ENCODE measurements at places on chromosomes 2 and 18.

DNA sequence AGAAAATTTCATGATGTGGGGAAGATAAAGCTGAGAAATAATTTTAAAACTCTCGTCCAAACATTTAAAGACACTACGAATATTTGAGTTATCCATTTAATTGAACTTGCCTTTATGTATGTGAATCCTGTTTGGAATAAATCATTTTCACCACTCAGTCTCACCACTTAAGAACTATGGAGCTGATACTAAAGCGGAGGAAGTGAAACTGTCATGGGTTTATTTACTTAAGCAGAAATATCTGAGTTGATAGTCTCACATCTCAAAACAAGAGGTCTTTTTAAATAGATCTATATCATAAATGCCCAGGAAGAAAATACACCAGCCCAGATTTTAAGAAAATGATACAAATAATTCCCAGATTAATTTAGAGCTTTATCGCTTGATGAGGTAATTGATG, 532.4 kb downstream of the ZNF804A start:
- no peaks in the 10 kb centered on the region for H3K36me3 ChIP-seq
- H3K4me1 ChIP-seq = peaks cover 7% of the 10 kb centered on the region
- no peak overlapping the region for H3K27ac ChIP-seq
- H3K27me3 ChIP-seq = no peaks in the 10 kb centered on the region

- H3K27ac ChIP-seq = no peak overlapping the region
- H3K4me3 ChIP-seq = no peak overlapping the region
- H3K4me1 ChIP-seq = peaks cover 8% of the 10 kb centered on the region
Measured at GRCh38 chr2:191740759-191741158, 62.8 kb downstream of the NABP1 start.

GRCh38 chr2:122800781-122801180, 1045.3 kb downstream of the TSN start:
- H3K4me1 ChIP-seq = peaks cover 6% of the 10 kb centered on the region
- H3K27me3 ChIP-seq = no peaks in the 10 kb centered on the region
- DNase-seq = no peak
- no peak overlapping the region for H3K4me3 ChIP-seq

- H3K36me3 ChIP-seq = peaks cover 7% of the 10 kb centered on the region
- H3K4me1 ChIP-seq = peaks cover 29% of the 10 kb centered on the region
- H3K4me3 ChIP-seq = no peak overlapping the region
- H3K27ac ChIP-seq = no peak overlapping the region
Measured at GRCh38 chr2:148810081-148810480, 64.9 kb upstream of the KIF5C start.

DNA sequence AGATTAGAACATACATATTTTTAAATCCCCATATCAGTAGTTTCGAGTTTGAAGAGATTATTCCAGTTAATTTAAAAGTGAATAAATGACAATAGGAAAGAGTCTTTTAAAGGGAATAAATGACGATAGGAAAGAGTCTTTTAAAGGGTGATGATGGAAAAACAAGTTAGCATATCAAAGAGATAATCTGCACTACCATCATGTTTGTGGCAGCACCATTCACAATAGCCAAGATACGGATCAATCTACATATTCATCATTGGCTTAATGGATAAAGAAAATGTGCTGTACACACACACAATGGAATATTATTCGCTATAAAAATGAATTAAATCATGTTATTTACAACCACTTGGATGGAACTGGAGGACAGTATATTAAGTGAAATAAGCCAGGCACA, 15.0 kb downstream of the ATG16L1 start:
- no peaks in the 10 kb centered on the region for H3K27me3 ChIP-seq
- H3K36me3 ChIP-seq = peaks cover 97% of the 10 kb centered on the region
- no peak overlapping the region for H3K27ac ChIP-seq
- DNase-seq = no peak
- H3K4me1 ChIP-seq = no peaks in the 10 kb centered on the region

DNA sequence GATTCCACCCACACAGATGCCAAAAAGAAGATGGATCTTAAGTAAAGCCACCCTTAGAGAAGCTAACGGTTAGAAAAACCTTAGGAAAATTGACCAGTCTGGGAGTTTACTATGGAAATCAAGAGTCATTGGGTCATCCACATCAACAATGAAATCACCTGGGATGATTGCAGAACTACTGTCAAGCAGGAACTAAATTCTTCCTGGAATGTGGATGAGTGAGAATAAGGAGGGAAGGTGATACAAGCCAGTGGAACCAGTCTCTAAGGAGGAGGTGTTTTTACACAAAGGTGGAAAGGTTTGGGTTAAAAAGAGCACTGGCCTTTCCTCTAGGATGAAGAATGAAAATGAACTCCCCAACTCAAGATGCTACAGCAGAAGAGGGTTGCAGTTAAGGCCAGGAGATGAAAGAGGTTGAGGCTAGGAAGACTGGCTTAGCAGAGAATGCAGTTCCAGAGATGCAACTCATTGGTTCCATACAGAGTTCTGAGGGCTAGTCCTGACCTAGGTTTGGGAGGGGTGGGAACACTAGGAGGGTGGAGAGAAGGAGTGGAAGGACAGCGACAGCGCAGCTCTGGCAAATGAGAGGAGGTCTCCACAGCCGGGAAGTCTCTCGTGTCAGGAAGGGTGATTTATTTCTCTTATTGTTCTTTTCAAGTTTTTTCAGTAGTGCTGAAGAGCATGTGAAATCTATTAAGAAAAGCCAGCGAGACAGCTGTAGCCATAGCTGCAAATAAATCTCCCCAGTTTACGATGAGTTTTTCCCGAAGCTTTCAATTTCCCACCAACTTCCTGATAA, 27.7 kb upstream of the KDM3A start:
- H3K4me3 ChIP-seq = no peak overlapping the region
- no peak overlapping the region for H3K27ac ChIP-seq
- no peaks in the 10 kb centered on the region for H3K36me3 ChIP-seq
- peaks cover 9% of the 10 kb centered on the region for H3K4me1 ChIP-seq
- H3K27me3 ChIP-seq = peaks cover 14% of the 10 kb centered on the region
- DNase-seq = no peak

- no peaks in the 10 kb centered on the region for H3K4me1 ChIP-seq
- peaks cover 26% of the 10 kb centered on the region for H3K36me3 ChIP-seq
- no peaks in the 10 kb centered on the region for H3K27me3 ChIP-seq
Measured at GRCh38 chr18:79385708-79386341, 9.9 kb upstream of the NFATC1 start.

DNA sequence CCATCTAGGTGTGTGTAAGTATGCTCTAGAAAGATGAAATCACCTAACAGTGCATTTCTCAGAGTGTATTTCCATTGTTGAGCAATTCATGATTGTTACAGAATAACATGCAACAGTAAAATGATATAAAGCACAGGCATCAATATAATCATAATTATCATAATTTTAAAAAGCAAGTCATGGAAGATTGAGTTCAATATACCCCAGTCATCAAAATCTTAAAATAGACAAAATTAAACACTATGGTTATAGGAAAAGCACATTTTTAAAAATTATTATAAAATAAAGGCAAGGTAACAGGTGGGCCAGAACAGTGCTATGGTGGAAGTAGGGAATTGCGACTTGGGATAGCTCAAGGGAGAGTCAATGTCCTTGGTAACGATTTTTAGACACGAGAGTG, 555.4 kb upstream of the VRK2 start:
- H3K4me1 ChIP-seq = no peaks in the 10 kb centered on the region
- no peak overlapping the region for H3K4me3 ChIP-seq
- DNase-seq = no peak
- H3K36me3 ChIP-seq = no peaks in the 10 kb centered on the region

GRCh38 chr2:118167026-118167425, 78.8 kb downstream of the INSIG2 start:
- H3K4me1 ChIP-seq = no peaks in the 10 kb centered on the region
- peaks cover 6% of the 10 kb centered on the region for H3K36me3 ChIP-seq
- no peaks in the 10 kb centered on the region for H3K27me3 ChIP-seq
- no peak for DNase-seq

- H3K27ac ChIP-seq = no peak overlapping the region
- H3K4me3 ChIP-seq = no peak overlapping the region
- DNase-seq = no peak
Measured at GRCh38 chr2:168254158-168254935, 7.0 kb upstream of the STK39 start.

- H3K4me3 ChIP-seq = no peak overlapping the region
- no peaks in the 10 kb centered on the region for H3K27me3 ChIP-seq
- no peak for DNase-seq
- H3K27ac ChIP-seq = no peak overlapping the region
Measured at GRCh38 chr2:137960223-137960622, 4.0 kb upstream of the HNMT start.
